Fibroblast of skin of scalp (primary cell): ENCODE measurements at places on chromosomes 7 and 10.

GRCh38 chr10:93225938-93226337 lies 152.2 kb downstream of the CYP26A1 start:
- DNase-seq, result no peak

- no peak for DNase-seq
Measured at GRCh38 chr7:22039670-22040069, 94.0 kb upstream of the CDCA7L start.

GRCh38 chr7:68529221-68529620 lies 1069.1 kb upstream of the AUTS2 start:
- DNase-seq, result no peak

- no peak for DNase-seq
Measured at GRCh38 chr7:14321947-14322346, 332.5 kb upstream of the ETV1 start.

DNA sequence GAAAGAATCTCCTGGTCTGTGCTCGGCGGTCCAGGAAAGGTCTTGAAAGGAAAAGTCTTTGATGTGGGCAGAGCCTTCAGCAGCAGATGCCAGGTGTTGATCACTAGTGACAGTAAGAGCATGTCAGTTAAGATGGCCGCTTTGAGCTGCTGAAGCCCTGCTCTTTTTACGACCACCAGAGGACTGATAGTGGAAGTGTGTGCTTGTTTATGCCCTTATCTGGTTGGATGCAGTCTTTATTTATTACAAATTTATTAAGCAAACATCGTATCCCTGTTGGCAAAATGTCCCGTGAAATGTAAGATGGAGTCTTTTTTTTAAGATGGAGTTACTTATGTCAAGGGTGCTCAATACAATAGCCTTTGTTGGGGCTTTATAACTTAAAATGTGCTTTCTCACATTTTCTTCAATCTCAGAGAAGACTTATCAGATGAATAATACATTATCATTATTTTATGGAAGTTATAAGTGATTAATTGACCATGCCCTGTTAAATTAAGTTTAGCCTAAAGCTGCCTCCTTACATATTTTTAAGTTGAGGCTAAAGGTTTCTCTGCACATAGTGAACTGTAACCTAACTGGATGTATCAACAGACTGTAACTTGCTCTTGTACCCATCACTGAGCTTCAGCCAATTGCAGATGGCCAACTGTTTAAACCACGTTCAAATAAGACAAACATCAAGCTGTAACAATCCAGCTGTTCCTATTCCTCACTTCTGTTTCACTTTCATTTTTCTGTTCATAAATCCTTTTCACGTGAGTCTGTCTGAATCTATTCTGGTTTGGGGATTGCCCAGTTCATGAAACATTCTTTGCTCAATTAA lies 97.4 kb upstream of the PIK3CG start:
- peak; percentile 52 for DNase-seq

DNA sequence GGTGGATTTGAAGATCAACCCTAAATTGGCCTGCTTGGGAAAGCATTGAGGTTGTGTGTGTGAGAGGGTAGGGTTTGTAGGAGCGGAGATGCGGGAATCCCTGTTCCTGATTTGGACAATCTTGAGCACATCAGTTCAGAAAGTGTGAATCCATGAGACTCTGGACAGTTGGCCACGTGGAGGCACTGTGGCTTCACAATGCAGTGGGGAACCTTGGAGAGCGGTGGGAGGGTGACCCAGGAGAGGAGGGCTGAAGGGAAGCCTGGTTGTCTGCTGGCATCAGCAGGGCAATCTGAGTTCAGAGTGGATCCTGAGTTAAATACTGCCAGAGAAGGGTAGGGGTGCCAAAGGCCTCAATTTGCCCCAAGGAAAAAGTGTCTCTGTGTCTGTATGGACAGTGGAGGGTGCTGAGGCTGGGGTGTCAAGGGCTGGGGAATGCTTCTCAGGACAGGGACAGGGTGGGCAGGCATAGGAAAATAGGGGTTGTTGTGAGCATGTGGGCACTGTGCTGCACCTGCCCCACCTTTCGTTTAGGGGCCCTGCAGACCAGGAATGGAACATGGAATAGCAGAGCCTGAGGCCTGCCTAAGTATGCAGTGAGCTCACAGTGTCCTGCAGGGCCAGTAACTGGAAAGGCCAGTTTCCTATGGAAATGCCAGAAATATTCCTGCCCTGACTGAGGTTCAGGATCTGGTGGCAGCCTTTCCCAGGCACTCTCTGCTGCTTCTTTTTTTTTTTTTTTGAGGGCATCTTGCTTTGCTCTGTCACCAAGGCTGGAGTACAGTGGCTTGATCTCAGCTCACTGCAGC lies 162.9 kb upstream of the PRSS58 start:
- DNase-seq, result peak; percentile 74

- DNase-seq, result no peak
Measured at GRCh38 chr7:770741-771166, 43.7 kb upstream of the PRKAR1B start.

DNA sequence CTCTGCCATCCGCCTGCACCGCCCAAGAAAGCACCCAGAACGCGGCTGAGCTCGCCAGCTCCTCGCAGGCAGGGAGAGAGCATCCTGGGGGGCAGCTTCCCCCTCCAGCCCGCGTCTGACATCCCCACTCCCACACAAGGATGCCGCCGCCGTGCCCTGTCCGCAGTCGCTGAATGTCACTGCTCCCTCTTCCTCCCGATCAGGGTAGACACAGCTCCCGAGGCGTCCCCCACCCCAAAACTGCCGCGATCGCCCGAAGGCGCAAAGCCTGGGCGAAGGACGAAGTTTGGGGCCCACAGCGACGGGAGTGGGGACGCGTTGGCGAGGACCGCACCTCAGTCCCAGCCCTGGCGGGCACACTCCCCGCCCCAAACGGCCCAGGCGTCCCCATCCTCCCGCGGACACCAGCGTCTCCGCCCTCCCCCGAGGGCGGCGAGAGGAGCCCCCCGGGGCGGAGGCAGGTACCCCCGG lies 1.5 kb upstream of the KAT6B start:
- DNase-seq, result peak; percentile 25

- DNase-seq, result no peak
Measured at GRCh38 chr10:124728830-124729661, 15.1 kb downstream of the FAM53B start.

GRCh38 chr7:29022291-29022988 lies 64.3 kb upstream of the TRIL start:
- DNase-seq, result no peak
